ENCODE measurements at places on chromosomes 4 and X. TPM values are rescaled to one million over a fixed set of nuclear protein-coding genes. Genes with fewer than 3 reads are reported as not detected.
A peak's percentile ranks its signal among the peaks of the same experiment; 100 is the strongest.

DNA sequence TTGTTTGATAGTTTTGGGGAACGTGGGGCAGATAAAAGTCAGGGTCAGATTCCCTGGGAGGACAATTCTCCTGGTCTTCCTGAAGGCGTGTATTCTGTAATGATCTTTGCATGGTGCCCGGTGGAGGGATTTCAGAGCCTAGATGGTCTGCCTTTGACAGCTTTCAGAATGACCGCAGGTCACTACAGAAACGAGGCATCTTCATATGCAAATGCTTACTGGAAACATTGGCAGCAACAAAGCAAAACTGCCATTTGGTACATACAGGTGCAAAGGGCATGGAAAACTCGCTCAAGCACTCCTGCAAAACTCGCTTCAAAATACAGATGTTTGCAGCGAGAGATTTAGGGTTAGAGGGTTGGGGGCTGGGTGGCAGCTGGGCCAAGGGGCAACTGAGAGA, 8.8 kb downstream of the C4orf50 start:
- H3K27ac ChIP-seq = no peak overlapping the region

Gene PPP4R3C
- total RNA-seq = not detected

DNA sequence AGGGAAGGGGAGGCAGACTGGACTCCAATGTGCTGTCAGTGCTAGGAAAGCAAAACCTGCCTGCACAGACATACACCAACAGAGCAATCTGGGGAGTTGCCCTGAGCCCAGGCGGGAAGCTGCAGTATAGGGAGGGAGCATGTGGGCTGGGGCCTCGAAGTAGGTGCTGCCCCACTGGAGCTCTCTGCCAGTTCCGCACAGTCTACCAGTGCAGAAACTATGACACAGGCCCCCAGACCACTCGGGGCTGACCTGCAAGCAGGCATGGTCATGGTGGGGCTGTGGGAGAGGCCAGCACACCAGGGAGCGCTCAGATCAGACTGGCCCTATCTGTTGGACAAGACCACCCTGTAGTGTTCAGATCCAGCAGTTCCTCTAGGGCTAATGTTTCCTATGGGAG, 344.1 kb upstream of the TRAM1L1 start:
- no peak overlapping the region for H3K4me3 ChIP-seq
- DNase-seq = no peak
- no peak overlapping the region for H3K27ac ChIP-seq
- no peaks in the 10 kb centered on the region for H3K36me3 ChIP-seq
- no peaks in the 10 kb centered on the region for H3K27me3 ChIP-seq

Gene ALB
- total RNA-seq = not detected

Gene NEUROG2
- not detected for total RNA-seq

DNA sequence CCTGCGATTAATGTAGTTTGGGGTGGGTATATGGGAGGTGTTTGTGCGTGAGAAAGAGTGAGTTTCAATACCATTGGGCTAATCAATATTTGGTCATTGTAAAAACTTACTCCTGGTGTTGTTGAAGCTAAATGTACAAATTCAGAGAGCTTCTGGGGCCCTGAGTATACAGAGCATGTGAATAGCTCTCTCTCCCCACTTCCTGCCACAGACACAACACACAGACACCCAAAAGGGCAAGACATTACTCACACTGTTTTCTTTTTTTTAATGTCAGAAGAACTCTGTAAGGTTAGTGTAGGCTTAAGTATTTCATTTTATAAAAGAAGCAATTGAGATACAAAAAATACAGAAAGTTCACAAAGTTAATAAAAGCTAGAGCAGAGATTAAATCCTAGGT, 151.3 kb upstream of the KCNIP4 start:
- no peaks in the 10 kb centered on the region for H3K27me3 ChIP-seq
- no peak overlapping the region for H3K27ac ChIP-seq
- H3K4me3 ChIP-seq = no peak overlapping the region

- no peaks in the 10 kb centered on the region for H3K27me3 ChIP-seq
- H3K4me3 ChIP-seq = no peak overlapping the region
- H3K36me3 ChIP-seq = no peaks in the 10 kb centered on the region
- peak; percentile 71 for DNase-seq
Measured at GRCh38 chr4:159006202-159006601, 96.7 kb upstream of the RAPGEF2 start.

Gene SPIN3
- total RNA-seq = 22.3 TPM

Gene PHOX2B
- 0.80 TPM for total RNA-seq

DNA sequence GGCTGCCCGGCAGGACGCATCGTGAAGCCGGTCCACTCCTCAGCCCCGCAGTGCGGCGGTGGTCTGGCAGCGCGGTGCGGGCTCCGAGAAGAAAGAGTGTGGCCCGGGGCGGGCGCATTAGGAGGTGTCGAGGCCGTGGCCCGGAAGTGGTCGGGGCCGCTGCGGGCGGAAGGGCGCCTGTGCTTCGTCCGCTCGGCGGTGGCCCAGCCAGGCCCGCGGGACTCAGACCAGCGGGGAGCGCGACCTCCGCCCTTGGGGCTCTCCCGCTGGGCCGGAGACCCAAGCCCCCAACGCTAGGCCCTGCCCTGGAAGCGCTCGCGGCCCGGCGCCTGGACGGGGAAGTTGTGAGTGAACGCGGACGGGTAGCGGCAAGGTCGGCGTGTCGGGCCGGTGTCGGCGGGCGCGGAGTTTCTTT, 60.0 kb downstream of the HS3ST1 start:
- H3K4me3 ChIP-seq = no peak overlapping the region
- no peaks in the 10 kb centered on the region for H3K27me3 ChIP-seq
- H3K36me3 ChIP-seq = no peaks in the 10 kb centered on the region
- no peak for DNase-seq
- no peaks in the 10 kb centered on the region for H3K4me1 ChIP-seq

GRCh38 chr4:740656-741282, 35.1 kb downstream of the PCGF3 start:
- no peak for DNase-seq
- H3K4me1 ChIP-seq = no peaks in the 10 kb centered on the region
- no peak overlapping the region for H3K27ac ChIP-seq
- no peaks in the 10 kb centered on the region for H3K27me3 ChIP-seq
- H3K4me3 ChIP-seq = no peak overlapping the region

DNA sequence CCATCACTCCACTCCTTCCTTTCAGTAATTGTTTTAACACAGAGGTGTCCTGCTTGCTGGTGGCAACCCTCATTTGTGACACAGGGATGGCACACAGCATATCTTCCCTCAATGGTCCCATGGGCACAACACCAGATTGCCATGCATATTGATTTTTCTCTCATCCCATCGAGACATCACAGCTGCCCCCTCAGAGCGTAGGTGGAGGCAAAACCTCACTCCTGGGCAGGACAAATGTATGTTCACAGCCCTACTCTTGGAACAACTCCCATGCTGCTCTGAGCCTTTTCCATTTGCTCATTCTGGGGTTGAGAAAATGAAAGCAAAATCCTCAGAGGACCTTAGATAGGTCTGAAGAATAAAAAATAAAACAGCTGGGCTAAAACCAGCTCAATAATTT, 172.2 kb downstream of the GABRB1 start:
- no peak for DNase-seq
- H3K4me1 ChIP-seq = no peaks in the 10 kb centered on the region
- no peak overlapping the region for H3K27ac ChIP-seq
- no peaks in the 10 kb centered on the region for H3K36me3 ChIP-seq

GRCh38 chrX:150049647-150050046, 111.4 kb upstream of the EOLA2 start:
- no peak overlapping the region for H3K4me3 ChIP-seq
- no peaks in the 10 kb centered on the region for H3K27me3 ChIP-seq
- H3K4me1 ChIP-seq = no peaks in the 10 kb centered on the region

- H3K27me3 ChIP-seq = no peaks in the 10 kb centered on the region
- H3K4me1 ChIP-seq = peaks cover 7% of the 10 kb centered on the region
- H3K27ac ChIP-seq = no peak overlapping the region
- H3K4me3 ChIP-seq = no peak overlapping the region
- H3K36me3 ChIP-seq = no peaks in the 10 kb centered on the region
Measured at GRCh38 chr4:2753436-2753835, 2.7 kb downstream of the TNIP2 start.

DNA sequence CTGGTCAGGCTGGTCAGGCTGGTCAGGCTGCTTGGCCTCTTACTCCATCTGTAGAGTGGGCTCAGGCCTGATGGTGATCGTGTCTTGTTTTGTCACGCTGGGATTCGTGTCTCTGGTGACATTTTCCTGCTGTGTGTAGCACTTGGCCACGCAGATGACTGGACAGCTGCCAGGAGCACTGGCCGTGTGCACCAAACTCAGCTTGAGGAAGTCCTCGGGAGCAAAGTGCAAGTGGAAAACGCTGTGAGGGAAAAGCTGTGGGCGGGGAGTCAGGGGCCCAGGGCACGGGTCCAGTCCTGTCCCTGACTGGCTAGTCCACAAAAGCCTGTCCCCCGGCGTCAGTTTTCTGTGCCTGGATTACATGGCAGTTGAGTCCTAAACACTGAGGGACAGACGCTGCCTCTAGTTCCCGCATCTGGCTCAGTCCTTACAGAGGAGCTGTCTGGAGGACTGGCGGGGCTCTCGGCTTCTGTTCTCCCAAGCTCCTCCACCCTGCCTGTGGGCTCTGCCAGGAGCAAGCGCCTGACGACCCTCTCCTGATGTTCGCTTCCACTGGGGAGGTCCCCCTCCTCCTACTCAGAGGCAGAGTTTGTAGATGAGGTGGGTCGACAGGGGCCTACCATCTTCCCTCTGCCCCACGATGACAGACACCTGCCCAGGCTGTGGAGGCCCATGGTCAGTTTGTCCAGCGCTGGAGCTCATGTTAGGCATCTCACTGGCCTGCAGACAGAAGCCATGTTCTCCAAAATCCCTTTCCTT, 35.9 kb upstream of the GRPEL1 start:
- no peaks in the 10 kb centered on the region for H3K27me3 ChIP-seq
- peak overlapping the region; percentile 96 for H3K27ac ChIP-seq
- H3K36me3 ChIP-seq = no peaks in the 10 kb centered on the region
- H3K4me3 ChIP-seq = peak overlapping the region; percentile 75
- peak; percentile 91 for DNase-seq

DNA sequence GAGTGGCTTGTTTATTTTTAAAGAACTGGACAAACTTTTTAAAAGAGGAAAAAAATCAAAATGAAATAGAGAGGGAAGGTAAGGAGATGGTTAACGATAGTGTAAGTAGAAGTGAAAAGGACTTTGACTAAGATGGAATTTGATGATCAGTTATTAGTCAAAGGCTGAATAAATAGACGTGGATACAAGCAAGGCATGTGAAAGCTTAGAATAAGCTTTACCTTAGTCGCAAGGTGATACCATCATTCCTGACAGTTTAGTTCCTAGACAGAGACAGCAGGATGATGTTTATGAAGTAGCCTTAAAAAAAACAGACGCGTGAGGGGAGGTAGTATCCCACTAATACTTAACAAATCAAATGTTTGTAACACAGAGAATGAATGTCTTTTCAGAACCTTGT, 97.3 kb downstream of the PALLD start:
- H3K27me3 ChIP-seq = no peaks in the 10 kb centered on the region
- no peak for DNase-seq
- no peak overlapping the region for H3K4me3 ChIP-seq
- H3K36me3 ChIP-seq = no peaks in the 10 kb centered on the region
- no peak overlapping the region for H3K27ac ChIP-seq
- no peaks in the 10 kb centered on the region for H3K4me1 ChIP-seq

Gene MBTPS2
- 5.0 TPM for total RNA-seq

Gene HSD17B13
- 4.0 TPM for total RNA-seq

DNA sequence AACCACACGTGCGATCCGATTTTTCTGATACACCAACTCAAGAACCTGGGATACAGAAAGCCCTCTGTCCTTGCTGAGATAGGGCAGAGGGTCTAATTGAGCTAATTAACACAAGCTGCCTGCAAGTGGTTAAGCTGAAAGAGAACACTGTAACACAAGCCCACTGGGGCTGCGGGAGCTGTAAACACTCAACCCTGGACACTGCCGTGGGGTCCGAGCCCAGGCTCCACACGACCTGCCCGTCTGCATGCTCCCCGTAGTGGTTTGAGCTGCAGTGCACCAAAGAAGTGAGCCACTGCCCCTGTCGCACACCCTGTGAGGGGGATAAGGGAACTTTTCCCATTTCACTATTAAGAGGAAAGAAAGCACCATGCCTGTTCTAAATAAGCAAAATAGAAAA, 54.6 kb downstream of the SPANXN3 start:
- no peak overlapping the region for H3K27ac ChIP-seq
- H3K4me1 ChIP-seq = no peaks in the 10 kb centered on the region
- no peaks in the 10 kb centered on the region for H3K27me3 ChIP-seq
- DNase-seq = no peak

DNA sequence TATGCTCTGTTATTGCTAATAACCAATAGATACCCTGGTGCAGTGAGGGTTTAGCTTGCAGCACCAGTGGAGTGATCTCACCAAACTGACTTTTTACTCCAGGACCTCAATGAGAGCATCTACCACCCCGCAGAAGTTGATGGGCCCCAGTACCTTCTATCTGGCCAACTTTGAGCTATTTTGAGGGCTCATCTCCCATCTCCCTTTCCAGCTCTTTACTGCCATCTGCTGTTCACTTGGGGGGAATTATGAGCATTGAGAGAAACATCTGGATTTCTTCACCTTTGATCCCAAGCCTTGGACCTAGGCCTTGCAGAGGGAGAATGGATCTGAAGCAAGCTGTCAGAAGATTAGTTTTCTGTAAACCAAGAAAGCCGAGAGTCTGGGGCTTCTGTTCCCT, 143.6 kb downstream of the TMEM164 start:
- H3K4me3 ChIP-seq = no peak overlapping the region
- peak; percentile 22 for DNase-seq
- H3K36me3 ChIP-seq = no peaks in the 10 kb centered on the region
- H3K27ac ChIP-seq = no peak overlapping the region
- H3K4me1 ChIP-seq = no peaks in the 10 kb centered on the region
- no peaks in the 10 kb centered on the region for H3K27me3 ChIP-seq

Gene PRRG1
- 12.6 TPM for total RNA-seq

- no peak overlapping the region for H3K4me3 ChIP-seq
- H3K27me3 ChIP-seq = no peaks in the 10 kb centered on the region
- no peak overlapping the region for H3K27ac ChIP-seq
- no peaks in the 10 kb centered on the region for H3K4me1 ChIP-seq
Measured at GRCh38 chr4:123699880-123700771, 303.5 kb downstream of the SPRY1 start.

Gene BRS3
- not detected for total RNA-seq

DNA sequence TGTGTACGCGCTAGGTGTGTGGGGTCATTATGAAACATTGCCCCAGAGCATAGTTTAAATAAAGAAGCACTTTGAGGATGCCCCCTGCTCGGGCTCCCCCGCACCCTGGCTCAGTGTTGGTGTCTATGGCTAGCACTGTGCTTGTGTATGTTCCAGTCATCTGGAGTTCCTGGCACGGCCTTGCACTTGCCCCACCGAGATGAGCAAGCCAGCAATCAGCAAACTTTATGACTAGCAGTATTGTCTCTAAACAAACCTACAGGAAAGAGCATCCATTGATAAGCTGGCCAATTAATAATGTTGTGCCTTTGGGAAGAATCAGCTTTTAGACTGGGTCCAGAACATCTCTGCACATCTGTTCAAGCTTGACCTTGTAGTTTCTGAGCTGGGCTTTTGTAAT, 707 bp upstream of the SHROOM4 start:
- DNase-seq = no peak
- peak overlapping the region; percentile 59 for H3K4me3 ChIP-seq
- no peaks in the 10 kb centered on the region for H3K36me3 ChIP-seq
- no peak overlapping the region for H3K27ac ChIP-seq

Gene GAGE2A
- not detected for total RNA-seq
